Stimulated activated CD8-positive, alpha-beta memory T cell treated with anti-CD3 and anti-CD28 coated beads, Interleukin-7, amount 100 ng/mL, for 1 hour (primary cell): ENCODE measurements at places on chromosomes 7 and 10.

- DNase-seq: no peak
Measured at GRCh38 chr10:89846786-89847185, 145.4 kb downstream of the KIF20B start.

DNA sequence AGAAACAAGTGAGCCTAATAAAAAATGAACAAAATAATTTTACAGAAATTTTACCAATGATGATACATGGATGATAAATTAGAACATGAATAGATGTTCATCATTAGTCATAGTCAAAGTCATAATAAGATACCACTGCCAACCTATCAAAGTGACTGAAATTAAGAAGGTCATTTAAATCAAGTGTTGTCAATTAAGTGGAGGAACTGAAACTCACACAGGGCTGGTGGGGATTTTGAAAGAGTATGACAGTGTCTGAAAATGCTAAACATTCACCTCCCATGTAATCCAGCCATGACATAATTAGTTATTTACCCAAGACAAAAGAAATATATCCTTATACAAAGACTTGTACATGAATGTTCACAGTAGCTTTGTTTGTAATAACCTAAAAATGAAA is 57.1 kb upstream of the DYNC1I1 start:
- DNase-seq: no peak

- no peak for DNase-seq
Measured at GRCh38 chr7:29106669-29106988, 39.7 kb downstream of the CPVL start.

- no peak for DNase-seq
Measured at GRCh38 chr7:157690058-157690832, 353.4 kb downstream of the DNAJB6 start.
